ENCODE measurements at places on chromosomes 11 and 22.

DNA sequence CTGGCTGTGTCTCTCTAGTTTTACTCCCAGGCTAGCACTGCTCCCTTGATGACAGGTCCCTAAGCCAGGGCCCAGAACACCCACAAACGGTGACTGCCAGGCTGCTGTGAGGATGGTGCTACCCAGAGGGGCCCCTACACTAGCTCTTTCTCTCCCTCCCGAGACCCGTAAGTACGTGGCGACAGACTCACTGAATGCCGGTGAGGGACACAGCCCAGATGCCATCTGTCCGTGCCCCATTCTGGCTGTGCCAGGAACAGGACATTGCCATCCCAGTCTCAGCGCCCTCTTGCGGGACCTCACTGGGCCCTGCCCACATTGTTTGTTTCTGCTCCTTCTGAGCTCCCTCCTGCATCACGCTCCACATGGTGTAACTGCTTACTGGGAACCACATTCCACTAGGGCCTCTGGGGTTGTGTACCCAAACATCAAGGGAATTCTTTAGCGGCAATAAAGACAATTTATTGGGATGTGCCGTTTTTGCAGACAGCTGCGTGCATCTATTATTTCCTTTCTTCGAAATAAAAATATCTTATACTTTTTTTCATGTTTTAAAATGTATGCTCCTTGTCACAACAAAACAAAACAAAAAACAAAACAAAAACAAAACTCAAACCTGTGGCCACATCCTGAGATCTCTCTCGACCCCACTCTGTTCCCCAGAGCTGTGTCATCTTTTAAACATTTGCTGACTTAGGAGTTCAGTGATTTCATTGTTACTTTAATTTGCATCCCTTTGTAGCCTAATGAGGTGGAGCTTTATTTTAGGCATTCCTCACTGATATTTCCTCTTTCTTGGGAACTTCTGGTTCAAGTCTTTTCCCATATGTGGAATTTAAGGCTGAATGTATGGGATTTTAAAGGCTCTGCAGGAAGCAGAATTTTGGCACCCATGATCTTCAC, 4.4 kb upstream of the TPCN2 start:
- DNase-seq: peak; percentile 51

GRCh38 chr11:121645596-121645995, 192.8 kb upstream of the SORL1-AS1 start:
- DNase-seq: no peak

- no peak for DNase-seq
Observed at GRCh38 chr22:27466229-27466628, 335.3 kb downstream of the MN1 start.

DNA sequence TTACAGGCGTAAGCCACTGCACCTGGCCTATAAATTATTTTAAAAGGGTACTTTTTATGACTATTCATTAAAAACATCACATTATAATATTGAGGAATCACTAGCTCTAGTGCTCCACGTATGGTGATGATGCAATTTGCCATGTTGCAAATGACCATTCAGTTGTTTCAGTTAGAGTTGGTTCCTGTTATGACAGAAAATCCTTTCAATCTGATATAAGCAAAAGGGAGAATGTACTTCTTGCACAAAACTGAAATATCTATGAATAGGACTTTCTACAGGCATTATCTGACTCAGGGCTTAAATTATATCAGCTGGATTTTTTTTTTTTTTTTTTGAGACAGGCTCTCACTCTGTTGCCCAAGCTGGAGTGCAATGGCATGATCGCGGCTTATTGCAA, 45.6 kb upstream of the RRM1 start:
- no peak for DNase-seq

- DNase-seq: no peak
Observed at GRCh38 chr11:63767267-63767564, 1.4 kb downstream of the ZFTA start.

- DNase-seq: no peak
Observed at GRCh38 chr22:43530349-43531201, 118.8 kb downstream of the MPPED1 start.

GRCh38 chr11:34458525-34458924, 19.8 kb downstream of the CAT start:
- DNase-seq: no peak

DNA sequence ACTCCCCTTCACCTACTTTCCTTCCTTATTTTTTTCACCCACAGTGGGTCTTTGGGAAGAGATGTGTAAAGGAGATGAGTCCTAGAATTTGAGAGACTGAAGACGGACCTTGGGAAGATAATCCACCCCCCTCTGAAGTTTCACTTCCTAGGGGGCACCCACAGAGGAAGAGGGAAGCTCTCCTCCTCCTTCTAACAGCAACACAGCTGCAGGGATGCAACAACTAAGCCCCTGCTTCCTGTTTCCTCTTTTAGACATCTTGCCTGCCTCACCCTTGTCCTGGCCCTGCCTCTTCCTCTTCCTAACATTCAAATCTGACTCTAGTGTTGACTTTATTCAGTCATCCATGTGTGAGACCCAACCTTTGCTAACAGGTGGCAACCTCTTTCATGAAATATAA, 424.6 kb downstream of the BUD13 start:
- no peak for DNase-seq

DNA sequence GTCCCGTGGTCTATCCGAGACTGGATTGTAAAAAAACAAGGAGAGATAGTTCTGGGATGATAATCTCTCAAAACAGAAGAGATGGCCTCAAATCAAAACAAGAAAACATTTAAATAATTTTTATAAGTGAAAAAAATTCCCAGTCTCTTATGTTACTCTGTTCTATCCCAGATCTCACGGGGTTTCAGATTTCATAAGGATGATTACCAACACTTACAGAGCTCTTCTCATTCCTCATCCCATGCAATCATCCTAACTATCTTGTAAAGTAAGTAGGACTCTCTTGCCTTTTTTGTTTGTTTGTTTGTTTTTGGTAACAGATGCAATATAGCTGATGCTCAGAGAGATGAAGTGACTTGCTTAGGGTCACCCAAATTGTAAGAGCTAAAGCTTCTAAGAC, 20.0 kb upstream of the ZBTB16 start:
- DNase-seq: no peak

- DNase-seq: no peak
Observed at GRCh38 chr11:120034881-120035630, 102.9 kb downstream of the TRIM29 start.

- no peak for DNase-seq
Observed at GRCh38 chr11:2750682-2751522, 51.1 kb upstream of the KCNQ1OT1 start.

GRCh38 chr11:59767225-59767611, 12.0 kb downstream of the STX3 start:
- no peak for DNase-seq

- no peak for DNase-seq
Observed at GRCh38 chr11:38796281-38796680, 2198.2 kb upstream of the RAG2 start.

- no peak for DNase-seq
Observed at GRCh38 chr22:28791841-28792490, 8.4 kb downstream of the XBP1 start.

DNA sequence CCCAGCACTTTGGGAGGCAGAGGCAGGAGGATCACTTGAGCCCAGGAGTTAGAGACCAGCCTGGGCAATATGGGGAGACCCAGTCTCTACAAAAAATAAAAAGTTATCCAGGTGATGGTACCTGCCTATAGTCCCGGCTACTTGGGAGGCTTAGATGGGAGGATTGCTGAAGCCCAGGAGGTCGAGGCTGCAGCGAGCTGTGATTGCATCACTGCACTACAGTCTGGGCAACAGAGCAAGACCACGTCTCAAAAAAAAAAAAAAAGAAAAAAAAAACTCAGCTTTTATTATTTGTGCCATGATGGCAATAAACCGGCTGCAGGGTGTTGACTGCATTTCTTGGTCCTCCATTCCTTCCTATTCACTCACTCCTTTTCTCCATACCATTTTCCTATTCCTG, 33.6 kb upstream of the TFIP11 start:
- DNase-seq: no peak

DNA sequence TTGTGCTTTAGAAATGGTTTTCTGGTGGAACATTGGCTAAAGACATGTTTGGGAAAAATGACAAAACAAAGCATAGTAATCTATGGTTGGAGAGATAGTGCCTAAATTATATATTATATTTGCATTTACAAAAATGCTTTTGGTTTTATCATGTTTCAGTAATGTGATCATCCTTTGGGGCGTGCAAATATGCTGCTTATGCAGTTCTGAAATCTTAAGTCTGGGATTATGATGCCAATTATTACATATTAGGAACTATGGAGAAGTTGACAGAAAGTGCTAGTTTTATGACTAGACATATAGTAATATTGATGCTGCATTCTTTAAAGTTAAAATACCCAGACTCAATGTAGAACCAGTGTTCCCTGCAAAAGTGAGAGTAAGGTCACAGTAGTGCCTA, 655.0 kb downstream of the METTL15 start:
- DNase-seq: no peak

DNA sequence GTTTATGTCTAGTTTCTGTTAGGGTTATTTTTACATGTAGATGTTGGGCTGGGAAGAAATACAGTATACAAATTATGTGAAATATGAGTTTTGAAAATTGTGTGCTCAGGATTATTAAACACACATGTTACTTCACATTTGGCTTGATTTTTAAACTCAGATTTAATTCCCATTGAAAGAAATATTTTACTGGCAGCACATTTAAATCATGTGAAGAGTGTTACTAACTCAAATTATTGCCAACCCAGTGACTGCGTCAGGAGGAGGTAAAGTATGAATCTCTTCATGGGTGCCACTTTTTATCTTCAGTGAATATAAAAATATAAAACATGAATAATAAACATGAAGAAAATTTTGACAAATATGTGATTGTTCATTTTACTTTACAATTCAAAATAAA, 457.5 kb upstream of the CCDC179 start:
- no peak for DNase-seq

DNA sequence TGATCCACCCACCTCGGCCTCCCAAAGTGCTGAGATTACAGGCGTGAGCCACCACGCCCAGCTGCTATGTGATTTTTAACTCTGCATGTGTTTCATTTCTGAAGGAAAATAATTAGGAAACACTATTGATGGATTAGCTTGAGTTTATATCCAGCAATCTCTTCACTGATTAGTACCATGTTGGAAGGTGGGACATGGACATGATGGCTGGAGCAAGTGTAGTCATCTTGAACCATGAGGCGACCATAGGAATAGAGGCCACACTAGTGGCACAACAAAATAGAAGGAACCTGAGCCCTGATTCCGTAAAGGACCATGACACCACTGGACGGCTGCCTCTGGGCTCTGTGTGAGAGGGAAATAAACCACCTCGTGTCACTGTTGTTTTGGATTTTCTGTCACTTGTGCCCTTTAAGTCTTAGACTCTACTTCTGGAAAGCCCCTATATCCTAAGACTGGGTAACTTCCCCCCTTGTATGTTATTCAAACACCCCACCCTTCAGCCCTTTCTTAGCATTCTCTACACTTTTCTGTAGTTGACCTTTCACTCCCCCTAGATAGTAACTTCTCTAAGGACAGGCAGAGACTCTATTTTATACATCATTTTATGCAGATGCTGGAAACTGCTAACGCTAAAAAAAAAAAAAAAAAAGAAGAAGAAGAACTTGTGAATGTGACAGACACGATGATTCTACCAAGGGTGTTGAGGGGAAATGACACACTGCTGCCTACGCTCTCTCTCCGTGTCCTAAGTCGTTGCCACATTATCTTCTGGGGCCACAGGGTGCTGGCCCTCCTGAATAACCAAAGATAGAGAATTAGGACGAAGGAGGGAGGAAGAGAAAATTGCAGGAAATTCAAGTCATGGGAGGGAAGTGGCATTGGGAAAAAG, 2.7 kb upstream of the VPS37C start:
- DNase-seq: peak; percentile 46

GRCh38 chr11:1220941-1221721, 1.7 kb upstream of the MUC5B start:
- DNase-seq: no peak

- DNase-seq: no peak
Observed at GRCh38 chr22:29117799-29118477, 45.1 kb downstream of the KREMEN1 start.

DNA sequence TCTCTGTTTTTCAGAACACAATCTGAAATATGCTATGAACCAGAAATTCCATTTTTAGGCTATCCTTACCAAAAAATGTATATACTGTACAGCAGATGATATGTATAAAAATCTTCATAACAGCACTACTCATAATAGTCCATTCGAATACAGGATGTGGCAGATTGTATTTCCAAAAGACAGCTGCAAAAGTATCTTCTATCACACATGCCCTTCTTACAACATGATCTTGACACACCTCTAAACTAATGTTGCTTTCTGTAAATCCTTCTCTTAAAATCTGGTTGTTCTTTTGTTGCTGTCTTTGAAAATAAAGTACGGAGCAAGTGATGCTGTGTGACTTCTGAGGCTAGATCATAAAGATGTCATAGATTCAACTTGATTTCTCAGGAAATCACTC, 409.9 kb upstream of the LUZP2 start:
- DNase-seq: no peak

DNA sequence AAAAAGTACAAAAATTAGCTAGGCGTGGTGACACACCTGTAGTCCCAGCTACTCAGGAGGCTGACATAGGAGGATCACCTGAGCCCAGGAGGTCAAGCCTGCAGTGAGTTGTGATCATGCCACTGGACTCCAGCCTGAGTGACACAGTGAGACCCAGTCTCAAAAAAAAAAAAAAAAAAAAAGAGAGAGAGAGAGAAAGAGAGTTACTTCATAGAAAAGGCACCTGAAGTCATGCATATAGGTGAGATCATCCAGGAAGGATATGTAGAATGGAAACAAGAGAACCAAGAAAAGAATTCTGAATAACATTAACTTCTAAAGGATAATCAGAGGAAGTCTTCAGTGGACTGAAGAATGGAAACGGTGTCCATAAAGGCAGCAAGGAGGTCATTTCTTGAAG, 106.8 kb downstream of the STK33 start:
- no peak for DNase-seq

GRCh38 chr11:32316232-32316631, 119.1 kb downstream of the WT1 start:
- DNase-seq: no peak

GRCh38 chr11:109789901-109790300, 303.3 kb upstream of the ZC3H12C start:
- DNase-seq: no peak

DNA sequence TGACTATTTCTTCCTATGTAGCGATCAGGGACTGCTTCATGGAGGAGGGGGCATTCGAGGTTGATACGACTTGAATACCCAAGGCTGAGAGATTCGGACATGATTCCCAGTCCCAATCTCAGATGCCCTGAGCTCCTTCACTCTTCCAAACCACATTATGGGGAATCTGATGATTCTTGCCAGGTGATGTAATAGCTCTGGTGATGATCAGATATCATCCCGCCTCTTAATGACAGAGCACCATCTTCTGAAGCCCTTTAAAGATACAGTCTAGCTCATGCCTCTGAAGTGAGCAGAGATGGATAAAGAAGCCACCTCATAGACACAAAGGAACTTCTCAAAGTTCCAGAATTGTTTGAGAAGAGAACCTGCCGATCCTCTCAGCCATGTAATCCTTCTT, 8.9 kb upstream of the CLMP start:
- no peak for DNase-seq

GRCh38 chr22:46625843-46626349, 5.7 kb downstream of the GRAMD4 start:
- DNase-seq: no peak

Measured in activated naive CD4-positive, alpha-beta T cell treated with anti-CD3 and anti-CD28 coated beads for 36 hours (primary cell).